Tongue (tissue), 3 donors: ENCODE measurements at places on chromosomes 1 and 21. TPM values are rescaled to one million over a fixed set of nuclear protein-coding genes. Genes with fewer than 3 reads are reported as not detected.

GRCh38 chr1:35350872-35351271 is 82.4 kb downstream of the ZMYM4 start:
- no peak for DNase-seq

DNA sequence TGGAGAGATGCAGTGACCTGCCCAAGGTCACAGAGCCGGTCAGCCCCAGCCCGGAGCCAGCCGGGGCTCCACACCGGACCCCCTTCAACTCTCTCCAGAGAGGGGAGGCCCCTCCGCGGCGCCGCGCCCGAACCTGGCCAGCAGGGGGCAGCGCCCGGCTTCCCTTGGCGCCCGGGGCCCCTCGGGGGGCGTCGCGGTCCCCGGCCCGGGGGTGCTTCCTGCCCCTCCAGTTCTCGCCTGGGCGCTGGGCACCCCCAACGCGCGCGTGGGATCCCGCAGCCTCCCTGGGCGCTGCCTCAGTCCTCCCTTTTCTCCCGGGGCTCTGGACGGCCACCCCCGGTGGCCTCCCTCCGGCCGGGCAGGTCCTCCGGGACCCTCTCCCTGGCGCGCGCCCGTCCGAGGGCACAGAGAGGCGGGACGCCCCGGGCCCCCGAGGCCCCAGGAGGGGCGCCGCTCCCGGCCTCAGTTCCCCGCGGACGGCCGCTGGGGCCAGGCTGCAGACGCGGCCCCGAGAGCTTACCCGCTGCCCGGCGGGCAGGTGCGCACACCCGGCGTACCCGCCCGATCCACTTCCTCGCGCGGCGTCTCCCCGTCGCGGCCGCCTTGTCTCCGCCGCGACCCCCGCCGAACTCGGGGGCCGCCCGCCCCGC is 406 bp downstream of the HTR1D start:
- no peak for DNase-seq

GRCh38 chr1:224014330-224014649 is 99.6 kb upstream of the FBXO28 start:
- no peak for DNase-seq

GRCh38 chr1:180243517-180244221 is 13.6 kb downstream of the LHX4 start:
- DNase-seq: no peak

- DNase-seq: no peak
Observed at GRCh38 chr1:161193561-161194235, 5.2 kb downstream of the ADAMTS4 start.

GRCh38 chr1:240985081-240985480 is 371.9 kb downstream of the RGS7 start:
- no peak for DNase-seq

- DNase-seq: no peak
Observed at GRCh38 chr1:206821493-206821892, 43.9 kb upstream of the IL20 start.

DNA sequence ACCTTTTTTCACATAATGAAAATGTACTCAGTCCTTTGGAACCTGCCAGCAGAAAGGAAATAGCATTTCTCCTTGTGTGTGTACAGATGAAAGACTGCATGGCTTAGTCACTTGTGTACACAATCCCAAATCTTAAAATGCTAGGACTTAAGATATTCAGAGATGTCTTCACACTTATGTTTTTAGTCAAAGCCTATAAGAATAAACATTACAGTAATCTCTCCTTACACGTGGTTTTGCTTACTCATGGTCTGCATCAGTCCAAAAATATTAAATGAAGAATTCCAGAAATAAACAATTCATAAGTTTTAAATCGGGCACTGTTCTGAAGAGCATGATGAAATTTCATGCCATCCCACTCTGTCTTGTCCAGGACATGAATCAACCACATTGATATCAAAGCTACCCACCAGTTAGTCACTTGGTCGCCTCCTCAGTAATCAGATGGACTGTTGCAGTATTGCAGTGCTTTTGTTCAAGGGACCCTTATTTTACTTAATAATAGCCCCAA is 75.7 kb upstream of the RRP15 start:
- DNase-seq: no peak

DNA sequence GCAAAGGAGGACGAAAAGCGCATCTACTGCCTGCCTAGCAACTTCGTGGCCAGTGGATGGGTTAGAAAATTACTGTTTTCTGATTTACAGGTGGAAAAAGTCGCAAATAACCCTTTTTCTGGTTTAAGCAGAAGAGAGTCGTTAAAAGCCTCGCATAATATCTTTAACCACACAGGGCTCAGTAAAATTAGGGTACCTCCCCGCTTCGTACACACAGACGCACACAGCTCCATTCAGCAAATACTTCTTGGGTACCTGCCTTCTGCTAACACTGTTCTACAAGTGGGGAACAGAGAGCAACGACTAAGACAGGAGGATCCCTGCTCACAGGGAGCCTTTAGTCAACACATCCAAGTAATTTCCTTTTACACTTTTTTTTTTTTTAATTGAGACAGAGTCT is 704 bp downstream of the ALG6 start:
- DNase-seq: no peak

DNA sequence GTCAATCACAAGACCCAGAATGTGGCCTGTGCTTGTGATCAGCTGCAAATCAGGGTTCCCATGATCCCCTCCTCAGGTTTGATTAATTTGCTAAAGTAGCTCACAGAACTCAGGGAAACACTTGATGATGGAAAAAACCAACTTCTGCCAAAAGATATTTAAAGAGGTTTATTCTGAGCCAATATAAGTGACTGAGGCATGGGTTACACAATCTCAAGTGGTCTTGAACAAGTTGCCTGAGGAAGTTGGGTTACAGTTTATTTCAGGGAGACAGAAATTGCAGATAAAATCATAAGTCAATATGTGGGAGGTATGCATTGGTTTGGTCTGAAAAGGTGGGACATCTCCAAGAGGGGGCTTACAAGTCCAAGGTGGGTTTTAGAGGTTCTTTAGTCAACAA is 243.1 kb downstream of the S1PR1 start:
- DNase-seq: no peak

DNA sequence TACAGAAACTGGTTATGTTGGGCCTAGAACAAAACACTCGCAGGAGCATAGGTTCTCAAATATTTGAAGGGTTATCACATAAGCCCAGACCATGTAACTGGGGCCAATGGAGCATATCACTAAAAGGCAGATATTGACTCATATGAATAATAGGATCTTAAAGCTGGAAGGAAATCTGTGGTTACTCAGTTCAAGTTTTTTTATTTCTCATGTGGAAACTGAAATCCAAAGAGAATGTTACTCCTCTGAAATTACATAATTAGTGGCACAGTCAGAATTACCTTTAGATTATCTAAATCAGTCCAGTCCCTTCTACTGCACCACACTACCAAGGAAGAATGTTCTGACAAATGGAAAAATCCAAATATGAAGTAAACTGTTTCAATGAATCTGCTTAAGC is 12.0 kb downstream of the SLAMF8 start:
- no peak for DNase-seq

DNA sequence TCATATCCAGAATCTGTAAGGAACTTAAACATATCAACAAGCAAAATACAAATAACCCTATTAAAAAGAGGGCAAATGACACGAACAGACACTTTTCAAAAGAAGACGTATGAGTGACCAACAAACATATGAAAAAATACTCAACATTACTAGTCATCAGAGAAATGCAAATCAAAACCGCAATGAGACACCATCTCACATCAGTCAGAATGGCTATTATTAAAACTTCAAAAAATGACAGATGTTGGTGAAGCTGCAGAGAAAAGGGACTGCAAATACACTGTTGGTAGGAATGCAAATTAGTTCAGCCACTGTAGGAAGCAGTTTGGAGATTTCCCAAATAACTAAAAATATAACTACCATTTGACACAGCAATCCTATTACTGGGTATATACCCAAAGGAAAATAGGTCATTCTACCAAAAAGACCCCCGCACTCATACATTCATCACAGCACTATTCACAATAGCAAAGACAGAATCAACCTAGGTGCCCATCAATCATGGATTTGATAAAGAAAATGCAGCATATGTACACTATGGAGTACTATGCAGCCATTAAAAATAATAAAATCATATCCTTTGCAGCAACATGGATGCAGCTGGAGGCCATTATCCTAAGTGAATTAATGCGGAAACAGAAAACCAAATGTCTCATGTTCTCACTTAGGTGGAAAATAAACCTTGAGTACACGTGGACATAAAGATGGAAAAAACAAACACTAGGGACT is 230.1 kb upstream of the RAB4A start:
- no peak for DNase-seq

- DNase-seq: no peak
Observed at GRCh38 chr1:198939286-198939685, 300.4 kb downstream of the PTPRC start.

GRCh38 chr1:97608272-97608671 is 312.6 kb downstream of the DPYD start:
- DNase-seq: no peak

DNA sequence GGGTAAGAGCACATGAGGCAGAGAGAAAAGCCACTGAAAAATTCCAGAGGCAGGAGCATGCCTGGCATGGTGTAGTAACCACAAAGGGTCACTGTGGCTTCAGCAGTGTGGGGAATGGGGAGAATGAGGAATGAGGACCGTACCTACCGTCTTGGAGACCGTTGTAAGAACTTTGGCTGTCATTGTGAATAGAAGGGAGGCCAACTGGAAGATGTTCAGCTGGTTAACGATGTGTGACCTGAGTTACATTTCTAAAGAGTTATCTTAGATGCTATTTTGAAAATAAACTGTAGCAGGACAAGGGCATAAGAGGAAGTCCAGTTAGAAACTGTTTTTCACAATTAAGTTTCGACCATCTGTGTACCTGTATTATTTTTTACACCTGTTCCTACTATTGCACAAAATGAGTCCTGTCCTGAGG is 365.5 kb upstream of the SGIP1 start:
- no peak for DNase-seq

- no peak for DNase-seq
Observed at GRCh38 chr21:40760821-40761220, 86.1 kb downstream of the DSCAM start.

GRCh38 chr1:95716550-95716949 is 482.5 kb downstream of the RWDD3 start:
- no peak for DNase-seq

GRCh38 chr21:30382201-30382600 is 10.1 kb upstream of the KRTAP13-2 start:
- DNase-seq: no peak

GRCh38 chr1:14928412-14928811 is 225.1 kb upstream of the TMEM51 start:
- DNase-seq: no peak

DNA sequence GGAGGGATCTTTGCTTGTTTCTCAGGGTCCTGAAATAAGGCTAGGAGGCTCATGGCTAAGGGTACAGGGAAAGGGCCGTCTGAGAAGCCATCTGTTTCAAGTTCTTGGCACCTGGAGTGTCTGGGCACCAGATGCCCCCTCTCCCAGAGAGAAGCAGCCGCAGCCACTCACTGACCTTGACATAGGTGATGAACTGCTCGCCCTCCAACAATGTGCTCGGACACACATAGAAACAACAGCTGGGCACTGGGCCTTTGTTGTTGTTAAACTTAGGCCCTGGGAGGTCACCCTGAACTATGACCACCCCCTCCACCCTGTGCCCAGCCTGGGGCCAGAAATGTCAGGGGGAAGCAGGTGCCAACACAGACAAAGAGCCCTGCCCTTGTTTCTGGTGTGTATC is 9.2 kb upstream of the TNNI1 start:
- peak; percentile 68 for DNase-seq

DNA sequence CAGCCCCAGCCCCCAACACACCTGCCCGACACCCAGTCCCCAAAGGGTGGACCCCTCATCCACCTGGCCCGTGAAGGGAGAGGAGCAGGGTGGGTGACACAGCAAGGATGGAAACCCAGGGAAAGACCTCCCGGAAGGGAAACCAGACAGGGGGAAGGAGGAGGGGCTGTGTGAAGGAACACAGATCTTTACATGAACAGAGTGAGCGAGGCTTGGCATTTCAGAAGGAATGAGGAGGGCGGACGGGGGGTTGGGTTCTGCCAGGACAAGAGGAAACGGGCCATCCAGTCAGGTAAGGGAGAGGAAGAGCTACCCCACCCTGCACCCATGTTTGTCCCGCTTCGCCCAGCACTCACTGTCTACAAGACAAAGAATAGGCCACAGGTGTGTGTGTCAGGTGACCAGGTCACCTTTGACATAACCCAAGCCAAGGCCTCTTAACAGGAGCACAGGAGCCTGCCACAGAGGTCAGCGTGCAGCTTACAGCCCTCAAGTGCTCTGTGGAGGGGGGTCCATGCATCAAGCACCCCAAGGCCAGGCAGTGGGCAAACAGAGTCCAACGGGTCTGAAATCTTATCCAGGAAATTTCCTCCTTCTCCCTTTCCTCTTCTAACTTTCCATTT is 18.0 kb upstream of the PRDM15 start:
- DNase-seq: no peak

URB1 gene
- total RNA-seq: 25.0 TPM

OR2T2 gene
- total RNA-seq: not detected

RBM34 gene
- total RNA-seq: 41.7 TPM

ILDR2 gene
- total RNA-seq: 6.7 TPM

FCRL2 gene
- 0.10 TPM for total RNA-seq

CD48 gene
- 3.3 TPM for total RNA-seq

KRTAP19-2 gene
- total RNA-seq: not detected

WNT9A gene
- total RNA-seq: 14.6 TPM

PRR9 gene
- not detected for total RNA-seq

TTC39A gene
- total RNA-seq: 1.7 TPM

ARHGEF10L gene
- 39.9 TPM for total RNA-seq

F3 gene
- 15.3 TPM for total RNA-seq

KIF17 gene
- 2.4 TPM for total RNA-seq

LCE2A gene
- not detected for total RNA-seq

IQGAP3 gene
- total RNA-seq: 10.3 TPM
